ENCODE measurements at places on chromosomes 12 and 14. TPM values are rescaled to one million over a fixed set of nuclear protein-coding genes. Genes with fewer than 3 reads are reported as not detected.
A peak's percentile ranks its signal among the peaks of the same experiment; 100 is the strongest.

- peak; percentile 53 for DNase-seq
These were observed 1.9 kb downstream of the DUSP16 start for GRCh38 chr12:12560587-12561370.

GRCh38 chr14:26104717-26105116 lies 493.1 kb downstream of the NOVA1 start:
- no peak for DNase-seq

DNA sequence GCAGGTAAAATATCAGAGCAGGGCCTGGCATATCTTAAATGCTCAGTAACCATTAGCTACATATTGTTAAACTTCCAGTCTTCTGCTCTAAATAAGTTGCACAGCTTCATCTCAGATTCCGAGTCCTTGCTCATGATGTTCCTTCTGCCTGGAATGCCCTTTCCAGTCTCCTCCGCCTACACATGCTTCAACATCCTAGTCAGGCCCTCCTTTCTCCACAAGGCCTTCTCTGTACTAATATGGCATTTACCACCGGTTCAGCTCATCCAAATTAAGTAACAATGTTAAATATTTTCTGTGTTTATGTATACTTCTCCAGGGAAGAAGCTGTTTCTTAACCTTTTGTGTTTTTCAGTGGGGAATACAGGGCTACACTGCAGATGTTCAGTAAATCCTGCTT lies 8.5 kb downstream of the DHH start:
- no peak for DNase-seq

GRCh38 chr12:466039-466438 lies 6.3 kb downstream of the B4GALNT3 start:
- no peak for DNase-seq

DNA sequence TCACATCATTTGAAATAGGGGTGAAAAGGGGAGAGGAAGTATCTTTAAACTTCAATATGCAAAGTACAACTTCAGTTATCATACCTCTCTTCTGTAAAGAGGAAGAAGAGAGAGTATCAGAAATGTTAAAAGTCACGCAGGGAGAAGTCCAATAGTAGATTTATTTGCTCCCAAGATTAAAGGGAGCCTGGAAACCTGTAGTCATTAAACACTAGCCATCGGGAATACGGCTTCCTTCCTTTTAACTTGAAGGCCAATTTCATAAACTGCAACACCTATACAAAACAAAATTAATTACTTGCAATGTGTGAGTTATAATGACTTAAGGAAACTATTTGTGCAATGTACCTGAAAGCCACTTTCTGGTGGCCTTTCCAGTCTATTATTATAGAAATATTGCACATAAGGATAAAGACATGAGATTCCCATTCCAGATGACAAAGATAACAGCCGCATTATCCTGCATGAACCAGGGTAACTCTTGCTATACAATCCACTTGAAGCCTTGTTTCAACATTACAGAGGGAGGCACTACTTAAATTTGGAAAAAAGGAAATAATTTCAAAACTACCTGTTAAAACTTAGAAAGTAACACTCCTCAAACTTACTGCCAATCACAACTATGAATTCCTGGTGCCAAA lies 4.6 kb downstream of the BTG1 start:
- DNase-seq = no peak

DNA sequence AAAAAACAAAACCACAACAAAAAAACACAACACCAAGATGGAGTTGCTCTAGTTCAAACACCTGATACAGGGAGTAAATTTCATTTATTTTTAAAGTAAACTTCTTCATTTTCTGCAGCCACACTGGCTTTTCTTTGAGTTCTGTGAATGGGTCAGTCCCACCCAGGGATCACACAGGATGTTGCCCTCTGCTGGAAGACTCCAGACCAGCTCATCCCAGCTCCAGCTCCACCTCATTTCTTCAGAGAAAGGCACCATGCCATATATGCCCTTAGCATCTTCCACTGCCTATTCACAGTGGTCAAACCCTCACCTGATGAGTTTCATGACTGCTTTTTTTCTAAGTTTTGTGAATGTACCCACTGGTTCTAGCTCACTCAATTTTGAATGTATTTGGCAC lies 8.0 kb downstream of the GLIPR1 start:
- no peak for DNase-seq

GRCh38 chr14:73245480-73246325 lies 8.4 kb downstream of the PAPLN start:
- peak; percentile 52 for DNase-seq

- no peak for DNase-seq
These were observed 265.5 kb downstream of the SEC23A start for GRCh38 chr14:38837343-38838048.

- DNase-seq = no peak
These were observed 15.5 kb upstream of the PAPOLA start for GRCh38 chr14:96486705-96487104.

DNA sequence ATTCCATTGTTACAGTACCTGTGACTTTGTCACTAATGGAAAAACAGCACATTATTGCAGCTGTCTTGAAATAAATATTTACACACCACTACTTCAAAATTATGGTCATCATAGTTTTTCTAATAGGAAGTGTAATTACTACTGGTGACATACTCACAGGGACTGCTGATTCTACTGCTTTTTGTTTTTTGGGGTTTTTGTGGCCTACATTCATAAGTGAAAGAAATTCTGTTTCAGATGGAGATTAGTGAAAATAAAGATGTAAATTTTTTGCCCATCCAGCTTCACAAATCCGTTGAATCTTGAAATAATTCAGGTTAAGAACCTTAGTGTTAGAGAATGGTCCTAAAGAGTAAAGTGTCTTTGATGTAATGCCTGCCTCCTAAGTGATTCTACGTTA lies 17.5 kb downstream of the KNTC1 start:
- DNase-seq = no peak

- no peak for DNase-seq
These were observed 52.3 kb upstream of the ATP2A2 start for GRCh38 chr12:110228756-110229155.

GRCh38 chr12:101343893-101344292 lies 63.7 kb downstream of the ARL1 start:
- DNase-seq = no peak

DNA sequence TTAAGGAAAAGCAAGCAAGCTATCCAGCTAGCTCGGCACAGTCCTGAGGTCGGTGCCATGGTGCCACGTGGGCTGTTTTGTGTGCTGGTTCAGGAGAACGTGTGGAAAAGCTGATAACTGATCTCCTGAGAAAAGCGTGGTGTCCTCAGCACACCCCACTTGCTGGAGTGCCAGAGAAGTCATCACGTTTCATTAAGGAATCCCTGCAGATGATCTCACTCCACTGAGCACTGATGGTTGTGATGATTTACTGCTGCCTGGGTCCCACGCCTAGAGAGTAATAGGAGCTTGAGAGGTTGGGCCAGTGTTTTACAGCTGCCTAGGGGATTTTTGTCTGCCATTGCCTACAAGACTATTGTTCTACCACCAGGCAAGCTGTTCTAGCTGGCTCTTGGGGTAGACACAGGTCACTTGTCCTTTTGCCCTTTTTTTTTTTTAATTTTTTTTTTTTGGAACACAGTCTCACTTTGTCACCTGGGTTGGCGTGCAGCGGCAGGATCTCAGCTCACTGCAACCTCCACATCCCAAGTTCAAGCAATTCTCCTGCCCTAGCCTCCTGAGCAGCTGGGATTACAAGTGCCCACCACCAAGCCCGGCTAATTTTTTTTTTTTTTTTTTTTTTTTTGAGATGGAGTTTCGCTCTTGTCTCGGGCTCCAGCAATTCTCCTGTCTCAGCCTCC lies 42.3 kb upstream of the EVL start:
- DNase-seq = no peak

DNA sequence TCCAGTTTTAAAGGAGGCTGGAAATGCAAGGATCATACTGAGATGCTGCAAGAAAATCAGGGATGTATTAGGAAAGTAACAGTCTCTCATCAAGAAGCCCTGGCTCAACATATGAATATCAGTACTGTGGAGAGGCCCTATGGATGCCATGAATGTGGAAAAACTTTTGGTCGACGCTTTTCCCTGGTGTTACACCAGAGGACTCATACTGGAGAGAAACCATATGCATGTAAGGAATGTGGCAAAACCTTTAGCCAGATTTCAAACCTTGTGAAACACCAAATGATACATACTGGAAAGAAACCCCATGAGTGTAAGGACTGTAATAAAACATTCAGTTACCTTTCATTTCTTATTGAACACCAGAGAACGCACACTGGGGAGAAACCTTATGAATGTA lies 24.5 kb downstream of the ZNF891 start:
- DNase-seq = no peak

DNA sequence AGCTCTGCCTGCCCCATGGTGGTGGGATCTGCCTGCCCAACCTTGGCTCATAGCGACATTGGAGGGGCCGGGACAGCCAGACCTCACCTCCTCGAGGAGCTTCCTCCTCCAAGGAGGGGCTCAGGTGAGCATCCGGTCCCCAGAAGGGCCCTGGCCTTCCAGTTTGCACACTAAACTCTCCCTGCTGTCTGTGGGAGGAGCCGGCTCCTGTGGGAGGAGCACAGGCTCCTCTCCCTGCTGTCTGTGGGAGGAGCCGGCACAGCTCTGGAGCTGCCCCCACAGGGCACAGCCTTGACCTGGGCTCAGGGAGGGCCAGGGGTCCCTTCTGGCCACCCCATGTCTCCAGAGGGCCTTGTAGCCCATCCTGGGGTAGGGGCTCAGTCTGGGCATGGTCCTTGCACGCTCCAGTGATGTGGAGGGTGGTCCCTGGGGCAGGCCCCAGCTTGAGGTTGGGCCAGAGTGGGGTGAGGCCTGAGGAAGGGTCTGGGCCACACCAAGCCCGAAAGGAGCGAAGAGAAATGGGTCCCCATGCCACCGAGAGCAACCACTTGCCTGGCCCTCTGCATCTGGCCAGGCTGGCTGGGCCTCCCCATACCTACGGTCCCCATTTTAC lies 147.5 kb upstream of the C14orf180 start:
- DNase-seq = no peak

- DNase-seq = no peak
These were observed 158.2 kb upstream of the C14orf180 start for GRCh38 chr14:104421401-104421821.

DNA sequence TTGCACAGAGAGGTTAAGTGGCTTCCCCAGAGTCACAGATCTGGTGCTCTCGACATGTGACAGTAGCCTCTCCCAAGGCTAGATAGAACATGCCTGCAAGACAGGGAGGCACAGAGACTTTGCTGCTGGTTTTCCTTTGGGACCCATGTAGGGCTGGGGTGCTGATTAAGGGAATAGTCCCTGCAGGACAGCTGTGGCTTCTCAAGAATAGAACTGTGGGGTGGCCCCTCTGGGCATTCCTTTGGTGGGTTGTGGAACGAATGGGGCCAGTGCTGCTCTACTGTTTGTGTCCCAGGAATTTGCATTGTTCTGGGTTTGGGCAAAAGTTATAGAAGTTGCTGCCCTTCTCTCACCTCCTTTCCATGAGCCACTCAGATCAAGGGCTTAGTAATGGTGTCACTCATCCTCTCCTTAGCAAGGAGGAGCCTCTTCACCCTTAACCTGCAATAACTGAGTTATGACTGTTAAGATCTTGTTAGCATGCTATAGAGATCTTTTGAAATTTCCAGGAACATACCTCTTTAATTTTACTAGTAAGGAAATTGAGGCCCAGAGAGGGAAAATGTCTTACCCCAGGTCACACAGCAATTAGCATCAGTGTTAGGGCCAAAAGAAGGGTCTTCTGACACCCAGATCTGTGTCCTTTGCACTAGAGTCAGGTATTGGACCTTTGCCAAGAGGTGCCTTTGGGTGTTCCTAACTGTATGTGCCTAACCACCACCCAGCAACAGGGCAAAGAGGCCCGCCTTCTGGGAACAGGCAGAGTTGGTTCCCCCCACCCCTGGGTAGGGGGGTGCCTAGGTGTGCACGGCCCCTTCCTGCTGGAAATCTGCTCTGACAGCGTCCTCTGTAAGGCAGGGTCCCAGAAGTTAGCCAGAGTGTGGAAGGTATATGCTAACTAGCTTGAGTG lies 31.4 kb downstream of the CD9 start:
- DNase-seq = no peak

DNA sequence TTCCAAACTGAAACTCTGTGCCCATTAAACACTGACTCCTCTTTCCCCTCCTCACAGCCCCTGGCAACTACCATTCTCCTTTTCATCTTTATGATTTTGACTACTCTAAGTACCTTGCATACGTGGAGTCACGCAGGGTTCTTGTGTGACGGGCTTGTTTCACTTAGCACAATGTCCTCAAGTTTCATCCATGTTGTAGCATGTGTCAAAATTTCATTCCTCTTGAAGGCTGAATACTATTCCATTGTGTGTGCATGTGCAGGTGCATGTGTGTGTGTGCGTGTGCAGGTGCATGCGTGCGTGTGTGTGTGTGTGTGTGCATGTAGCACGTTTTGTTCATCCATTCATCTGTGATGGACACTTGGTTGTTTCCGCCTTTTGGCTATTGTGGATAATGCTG lies 106.1 kb downstream of the ZFP36L1 start:
- no peak for DNase-seq

DNA sequence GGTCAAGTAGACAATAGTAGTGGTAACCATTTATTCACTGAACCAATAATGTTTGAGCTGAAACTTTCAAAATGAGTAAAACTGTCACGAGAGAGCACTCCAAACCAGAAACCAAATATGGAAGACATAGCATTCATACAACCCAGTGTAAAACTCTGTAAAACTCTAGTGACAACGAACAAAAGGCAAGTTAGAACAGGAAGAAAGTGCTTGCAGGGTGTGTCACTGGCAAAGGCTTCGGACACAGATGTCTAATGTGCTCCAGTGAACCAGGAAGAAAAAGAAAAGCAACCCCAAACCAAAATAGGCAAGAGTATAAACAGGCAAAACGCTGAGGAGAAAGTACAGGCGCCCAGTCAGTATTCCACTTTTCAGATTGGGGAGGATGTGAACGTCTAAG lies 79.3 kb upstream of the FZD10 start:
- no peak for DNase-seq

GRCh38 chr12:65164774-65165173 lies 4.6 kb upstream of the LEMD3 start:
- no peak for DNase-seq

- no peak for DNase-seq
These were observed 73.1 kb downstream of the ACADS start for GRCh38 chr12:120798696-120799095.

DNA sequence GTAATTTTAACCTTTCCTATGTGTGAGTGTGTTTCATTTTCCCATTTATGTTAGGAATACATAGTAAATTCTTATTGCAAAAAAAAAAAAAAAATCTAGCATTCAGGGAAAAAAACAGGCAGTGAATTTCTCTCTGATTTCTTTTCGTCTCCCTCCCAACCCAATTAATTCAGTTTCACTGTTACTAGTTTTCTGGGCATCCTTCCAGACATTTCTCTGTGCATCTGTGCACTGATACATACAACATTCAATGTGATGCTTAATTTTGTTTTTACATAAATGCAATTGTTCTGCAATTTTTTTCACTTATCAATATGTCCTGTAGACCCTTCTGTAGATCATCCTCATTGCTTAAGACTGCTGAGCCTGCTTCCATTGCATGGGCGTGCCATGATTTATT lies 694.3 kb upstream of the TBX3 start:
- no peak for DNase-seq

GRCh38 chr14:101992708-101993107 lies 28.3 kb downstream of the DYNC1H1 start:
- no peak for DNase-seq

Gene AKT1
- 113 TPM for total RNA-seq

Gene EML5
- 2.9 TPM for total RNA-seq

Gene PRPH
- not detected for total RNA-seq

Gene GPR137C
- 0.51 TPM for total RNA-seq

Gene PNMA1
- 26.7 TPM for total RNA-seq
